ENCODE measurements at places on chromosomes 2 and 18.

- DNase-seq, result no peak
Observed at GRCh38 chr18:49046125-49046524, 95.4 kb upstream of the SMAD7 start.

DNA sequence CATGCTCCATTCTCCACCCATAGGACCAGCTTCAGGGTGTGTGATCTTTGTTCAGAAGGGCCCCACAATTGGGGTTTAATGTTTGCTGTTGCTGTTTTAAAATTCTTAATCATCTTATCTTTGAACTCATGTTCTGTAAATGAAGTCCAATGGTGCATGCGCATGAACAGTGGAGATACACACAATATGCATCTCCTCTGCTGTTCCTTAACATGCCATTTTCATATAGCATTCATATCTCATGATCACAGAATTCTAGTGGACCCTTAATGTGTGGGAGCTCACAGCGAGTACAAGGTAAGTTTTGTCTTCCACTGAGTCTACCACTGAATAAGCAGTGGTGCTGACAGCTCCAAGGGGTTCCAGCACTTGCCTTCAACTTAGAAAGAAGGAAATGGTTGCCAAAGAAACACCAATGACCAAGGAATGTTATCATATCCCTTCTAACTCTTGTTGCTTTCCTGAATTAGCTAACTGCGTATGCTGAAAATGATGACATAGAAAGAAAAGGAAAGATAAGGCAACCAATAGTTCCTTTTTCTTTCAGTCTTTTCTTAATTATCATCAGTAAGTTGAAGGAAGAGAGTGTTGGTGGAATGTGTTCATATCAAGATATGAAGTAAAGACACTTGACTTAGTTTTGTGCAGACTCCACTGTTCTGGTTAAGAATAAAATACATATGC, 258.9 kb upstream of the FBXO11 start:
- DNase-seq, result no peak

DNA sequence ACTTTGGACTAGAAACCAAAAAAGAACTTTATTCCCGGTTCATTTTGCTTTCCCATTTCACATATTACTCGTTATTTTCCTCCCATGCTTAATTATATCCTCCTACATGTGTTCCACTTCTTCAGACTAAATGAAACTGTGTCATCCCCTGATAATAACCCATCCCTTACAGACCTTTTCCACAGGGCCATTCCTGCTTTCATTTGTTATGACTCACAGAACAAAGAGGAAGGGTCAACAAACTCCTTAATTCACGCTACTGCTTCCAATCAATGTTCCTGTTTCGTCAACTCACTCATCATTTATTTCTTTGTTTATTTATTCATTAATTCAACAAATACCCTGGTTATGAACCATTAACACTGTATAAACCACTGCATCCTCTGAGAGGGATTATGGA, 104.5 kb downstream of the ZEB2 start:
- no peak for DNase-seq

GRCh38 chr2:12726271-12726670, 9.5 kb downstream of the TRIB2 start:
- no peak for DNase-seq
